DMS 273 treated with DMSO at 0.1 percent for 48 hours (cell line): ENCODE measurements at places on chromosomes 12 and 14.

- no peak for DNase-seq
Measured at GRCh38 chr12:114936148-114937079, 252.4 kb upstream of the TBX3 start.

- DNase-seq: peak; percentile 65
Measured at GRCh38 chr14:75578102-75578785, at the start of gene FLVCR2. TSS of gene FLVCR2 (plus strand) at chr14:75578620. CDS start at chr14:75578973, 353 bp downstream.

- DNase-seq: no peak
Measured at GRCh38 chr12:49288412-49288853, 6.5 kb upstream of the PRPH start.

GRCh38 chr12:90897316-90897715 lies 57.7 kb downstream of the CCER1 start:
- no peak for DNase-seq

DNA sequence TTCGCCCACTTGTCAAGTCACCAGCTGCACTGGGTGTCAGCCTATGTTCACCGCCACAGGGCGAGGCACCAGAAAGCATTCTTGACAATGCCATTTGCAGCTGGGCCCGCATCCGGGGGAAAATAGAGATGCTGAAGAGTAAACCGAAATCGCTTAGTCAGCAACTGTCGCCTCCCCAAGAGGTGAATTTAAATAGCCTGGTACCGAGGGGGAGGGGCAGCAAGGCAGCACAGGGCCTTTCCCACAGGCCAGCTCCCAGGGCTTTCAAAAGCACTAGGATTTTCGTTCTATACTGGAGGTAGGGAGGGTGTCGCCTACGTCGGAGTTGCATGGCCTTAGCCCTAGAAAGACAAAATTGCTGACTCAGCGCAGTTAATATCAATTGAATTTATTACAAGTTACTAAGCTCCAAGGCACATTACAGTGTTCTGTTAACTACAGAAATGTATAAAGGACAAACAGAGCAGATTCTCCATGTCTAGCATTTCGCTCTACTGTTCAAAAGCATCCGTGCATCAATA lies 4.3 kb downstream of the IRF2BPL start:
- no peak for DNase-seq

GRCh38 chr12:3225796-3226180 lies 148.6 kb downstream of the TSPAN9 start:
- no peak for DNase-seq

DNA sequence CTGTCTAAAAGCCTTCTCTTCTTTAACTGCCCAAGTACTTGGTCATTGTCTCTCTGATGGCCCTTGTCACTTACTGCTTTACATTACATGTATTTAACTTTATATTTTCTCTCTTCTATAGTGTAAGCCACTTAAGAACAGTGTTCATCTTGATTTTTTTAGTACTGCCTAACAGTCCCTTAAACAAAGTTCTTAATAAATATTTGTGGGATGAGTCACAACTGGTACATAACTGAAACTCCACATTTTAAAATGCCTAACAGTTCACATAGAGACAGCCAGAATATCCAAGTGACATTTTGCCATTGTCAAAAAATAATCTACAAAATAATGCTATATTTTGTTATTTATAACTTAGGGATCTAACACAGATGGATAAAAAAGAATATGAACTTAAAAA lies 146.6 kb downstream of the STXBP6 start:
- no peak for DNase-seq

DNA sequence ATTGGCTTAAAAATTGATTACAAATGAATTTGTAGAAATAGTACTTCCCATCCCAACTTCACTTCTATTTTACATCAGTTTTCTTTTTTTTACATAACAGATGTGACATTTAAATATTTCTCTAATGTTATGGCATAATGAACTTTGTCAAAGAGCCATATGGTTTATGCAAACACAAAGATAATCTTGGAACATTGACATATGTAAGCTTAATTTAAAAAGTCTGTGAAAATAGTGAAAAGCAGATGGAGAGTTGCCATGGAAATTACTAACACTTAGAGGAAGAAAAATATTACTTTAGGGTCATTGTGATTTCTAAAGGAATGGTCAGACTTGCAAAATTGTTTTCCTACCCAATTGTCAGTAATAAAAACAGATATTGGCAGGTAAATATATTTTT lies 232.4 kb downstream of the AEBP2 start:
- DNase-seq: no peak
